Stimulated activated CD4-positive, alpha-beta T cell treated with anti-CD3 and anti-CD28 coated beads, Interleukin-12 subunit alpha, Interleukin-12 subunit beta, amount 100 ng/mL, for 4 hours (primary cell): ENCODE measurements at places on chromosomes 16 and 17.

DNA sequence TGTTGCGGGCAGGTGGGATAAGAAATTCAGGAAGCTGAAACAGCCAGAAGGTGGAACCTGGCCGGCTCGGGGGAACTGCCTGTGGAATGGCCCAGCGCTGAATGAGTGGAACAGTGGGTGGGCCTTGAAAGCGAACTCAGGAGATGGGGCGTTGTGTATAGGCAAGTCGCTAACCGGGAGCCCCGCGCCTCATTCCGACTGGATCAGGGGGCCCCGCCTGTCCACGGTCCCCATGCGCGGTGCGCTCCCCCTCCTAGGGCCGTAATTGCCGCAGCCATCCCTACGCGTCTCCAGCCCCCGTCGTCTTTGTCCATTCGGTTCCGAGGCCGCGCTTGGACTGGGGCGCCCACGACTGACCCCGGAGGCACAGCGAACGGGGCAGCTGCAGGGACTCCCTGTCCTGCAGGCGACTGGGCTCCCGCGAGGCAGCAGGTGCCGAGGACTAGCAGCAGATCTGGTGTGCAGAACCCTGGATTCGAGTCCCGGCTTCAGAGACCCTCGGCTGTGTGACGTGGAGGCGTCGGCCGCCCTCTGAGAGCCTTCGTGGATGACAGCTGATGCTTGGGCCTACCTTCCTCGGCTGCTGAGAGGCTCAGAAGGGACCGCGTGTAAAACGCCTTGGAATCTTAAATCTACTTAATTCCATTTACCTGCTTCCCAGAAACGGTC lies 10.9 kb upstream of the CA4 start:
- DNase-seq: no peak

- no peak for DNase-seq
Observed at GRCh38 chr16:84177741-84178073, 9.2 kb downstream of the TAF1C start.

GRCh38 chr16:27290562-27290961 lies 22.0 kb upstream of the NSMCE1 start:
- DNase-seq: no peak

- DNase-seq: no peak
Observed at GRCh38 chr17:17425005-17425404, 51.8 kb upstream of the MED9 start.

GRCh38 chr16:55040366-55041086 lies 109.9 kb downstream of the IRX5 start:
- no peak for DNase-seq

GRCh38 chr16:8727857-8728618 lies 53.6 kb downstream of the ABAT start:
- DNase-seq: no peak

- no peak for DNase-seq
Observed at GRCh38 chr16:57898961-57899360, 72.0 kb downstream of the CNGB1 start.

GRCh38 chr16:987906-988305 lies 6.3 kb downstream of the SOX8 start:
- no peak for DNase-seq

GRCh38 chr17:3935140-3935542 lies 18.9 kb upstream of the P2RX1 start:
- DNase-seq: peak; percentile 24

GRCh38 chr17:74296548-74296936 lies 22.5 kb downstream of the DNAI2 start:
- DNase-seq: no peak
